ENCODE measurements at places on chromosomes 7 and 10. TPM values are rescaled to one million over a fixed set of nuclear protein-coding genes. Genes with fewer than 3 reads are reported as not detected.

ACBD7 gene
- 1.7 TPM for total RNA-seq

GRCh38 chr7:136392856-136393255, 415.7 kb upstream of the MTPN start:
- no peak overlapping the region for H3K27ac ChIP-seq
- no peak overlapping the region for H3K4me3 ChIP-seq
- H3K36me3 ChIP-seq, result no peaks in the 10 kb centered on the region
- H3K27me3 ChIP-seq, result no peaks in the 10 kb centered on the region

EPO gene
- not detected for total RNA-seq

STAMBPL1 gene
- total RNA-seq, result 27.9 TPM

PCDH15 gene
- total RNA-seq, result not detected

DNA sequence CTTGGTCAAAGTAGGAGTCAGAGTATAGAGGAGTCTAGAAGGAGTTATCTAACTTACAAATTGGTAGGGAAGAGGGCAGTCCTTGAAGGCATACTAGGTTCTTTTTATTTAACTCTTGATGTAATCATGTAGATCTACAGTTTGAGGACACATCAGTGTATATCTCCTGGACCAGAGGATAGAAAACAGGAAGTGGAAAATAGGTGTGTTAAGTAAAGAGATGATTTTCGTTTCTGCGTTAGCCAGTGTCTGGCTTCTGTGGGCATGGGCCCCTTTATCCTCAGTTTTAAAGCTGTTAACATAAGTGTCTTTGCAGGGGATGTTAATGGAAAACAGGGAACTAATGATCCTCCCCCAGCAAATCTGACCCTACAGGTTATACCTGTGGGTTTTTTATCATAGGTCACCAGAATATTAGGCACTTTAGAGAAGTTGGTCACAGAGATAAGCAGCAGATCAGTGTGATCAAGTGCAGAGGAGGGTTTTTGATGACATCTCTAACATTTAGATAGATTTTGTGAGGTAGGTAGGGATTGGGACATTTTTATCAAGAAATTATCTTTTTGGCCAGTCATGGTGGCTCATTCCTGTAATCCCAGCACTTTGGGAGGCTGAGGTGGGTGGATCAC, 58.6 kb upstream of the PRSS1 start:
- DNase-seq, result no peak
- no peaks in the 10 kb centered on the region for H3K27me3 ChIP-seq
- H3K27ac ChIP-seq, result peak overlapping the region; percentile 66

DNA sequence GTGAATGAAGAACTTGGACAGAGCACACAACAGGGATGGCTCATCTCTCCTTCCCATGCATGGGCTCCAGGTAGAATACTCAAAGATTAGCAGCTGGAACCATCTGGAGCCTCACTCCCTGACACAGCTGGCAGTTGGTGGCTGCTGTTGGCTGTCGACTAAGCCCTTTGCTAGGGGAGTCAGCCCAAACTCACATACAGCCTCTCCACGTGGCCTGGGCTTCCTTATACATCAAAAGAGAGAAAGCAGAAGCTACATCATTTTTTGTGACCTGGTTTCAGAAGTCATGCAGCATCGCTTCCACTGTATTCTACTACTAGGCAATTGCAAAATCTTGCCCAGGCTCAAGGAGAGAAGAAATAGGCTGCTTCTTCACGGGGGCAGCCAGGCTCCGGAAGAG, 24.4 kb downstream of the ASNS start:
- peaks cover 23% of the 10 kb centered on the region for H3K36me3 ChIP-seq
- no peak overlapping the region for H3K4me3 ChIP-seq
- no peaks in the 10 kb centered on the region for H3K27me3 ChIP-seq
- no peak overlapping the region for H3K27ac ChIP-seq
- H3K4me1 ChIP-seq, result no peaks in the 10 kb centered on the region

- H3K4me3 ChIP-seq, result no peak overlapping the region
- H3K4me1 ChIP-seq, result no peaks in the 10 kb centered on the region
- no peaks in the 10 kb centered on the region for H3K27me3 ChIP-seq
- no peaks in the 10 kb centered on the region for H3K36me3 ChIP-seq
- DNase-seq, result no peak
Observed at GRCh38 chr7:27484451-27484850, 178.2 kb downstream of the HIBADH start.

FAM237B gene
- not detected for total RNA-seq

DNA sequence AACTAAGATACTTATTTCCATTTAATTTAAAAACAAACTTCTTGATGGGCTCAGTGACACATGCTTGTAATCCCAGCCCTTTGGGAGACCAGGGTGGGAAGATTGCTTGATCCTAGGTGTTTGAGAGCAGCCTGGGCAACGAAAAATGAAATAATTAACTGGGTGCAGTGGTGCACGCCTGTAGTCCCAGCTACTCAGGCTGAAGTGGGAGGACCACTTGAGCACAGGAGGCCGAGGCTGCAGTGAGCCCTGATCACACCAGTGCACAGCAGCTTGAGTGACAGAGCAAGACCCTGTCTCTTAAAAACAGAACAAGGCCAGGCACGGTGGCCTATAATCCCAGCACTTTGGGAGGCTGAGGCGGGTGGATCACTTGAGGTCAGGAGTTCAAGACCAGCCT, 37.4 kb downstream of the AVL9 start:
- H3K4me1 ChIP-seq, result peaks cover 22% of the 10 kb centered on the region
- no peak overlapping the region for H3K27ac ChIP-seq
- H3K4me3 ChIP-seq, result no peak overlapping the region
- H3K27me3 ChIP-seq, result no peaks in the 10 kb centered on the region
- peaks cover 2% of the 10 kb centered on the region for H3K36me3 ChIP-seq

DNA sequence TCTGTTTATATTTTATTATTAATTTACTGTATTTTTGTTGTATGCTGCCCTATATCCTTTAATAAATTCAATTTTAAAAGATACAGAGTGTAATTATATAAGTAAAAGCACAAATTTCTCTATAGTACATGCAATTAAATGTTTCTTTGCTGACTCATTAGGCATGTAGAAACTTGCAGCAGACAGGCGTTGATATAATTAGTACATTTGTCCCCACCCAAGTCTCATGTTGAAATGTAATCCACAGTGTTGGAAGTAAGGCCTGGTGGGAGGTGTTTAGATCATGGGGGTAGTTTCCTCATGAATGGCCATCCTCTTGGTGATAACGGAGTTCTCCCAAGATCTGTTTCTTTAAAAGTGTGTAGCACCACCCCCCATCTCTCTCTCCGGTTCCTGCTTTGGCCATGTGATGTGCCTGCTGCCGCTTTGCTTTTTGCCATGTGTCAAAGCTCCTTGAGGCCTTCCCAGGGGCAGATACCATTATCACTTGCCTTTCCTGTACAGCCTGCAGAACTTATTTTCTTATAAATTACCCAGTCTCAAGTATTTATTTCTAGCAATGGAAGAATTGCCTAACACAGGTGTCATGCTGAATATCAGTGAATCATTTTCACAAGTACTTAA, 63.7 kb downstream of the TSPAN12 start:
- no peak overlapping the region for H3K4me3 ChIP-seq
- no peak overlapping the region for H3K27ac ChIP-seq
- no peak for DNase-seq
- H3K36me3 ChIP-seq, result no peaks in the 10 kb centered on the region
- no peaks in the 10 kb centered on the region for H3K27me3 ChIP-seq

- H3K27ac ChIP-seq, result peak overlapping the region; percentile 88
- no peaks in the 10 kb centered on the region for H3K27me3 ChIP-seq
- peak overlapping the region; percentile 38 for H3K4me3 ChIP-seq
- DNase-seq, result peak; percentile 56
- H3K36me3 ChIP-seq, result peaks cover 49% of the 10 kb centered on the region
Observed at GRCh38 chr10:100508691-100509150, 10.9 kb downstream of the SEC31B start.

PRRT4 gene
- 0.12 TPM for total RNA-seq

DNA sequence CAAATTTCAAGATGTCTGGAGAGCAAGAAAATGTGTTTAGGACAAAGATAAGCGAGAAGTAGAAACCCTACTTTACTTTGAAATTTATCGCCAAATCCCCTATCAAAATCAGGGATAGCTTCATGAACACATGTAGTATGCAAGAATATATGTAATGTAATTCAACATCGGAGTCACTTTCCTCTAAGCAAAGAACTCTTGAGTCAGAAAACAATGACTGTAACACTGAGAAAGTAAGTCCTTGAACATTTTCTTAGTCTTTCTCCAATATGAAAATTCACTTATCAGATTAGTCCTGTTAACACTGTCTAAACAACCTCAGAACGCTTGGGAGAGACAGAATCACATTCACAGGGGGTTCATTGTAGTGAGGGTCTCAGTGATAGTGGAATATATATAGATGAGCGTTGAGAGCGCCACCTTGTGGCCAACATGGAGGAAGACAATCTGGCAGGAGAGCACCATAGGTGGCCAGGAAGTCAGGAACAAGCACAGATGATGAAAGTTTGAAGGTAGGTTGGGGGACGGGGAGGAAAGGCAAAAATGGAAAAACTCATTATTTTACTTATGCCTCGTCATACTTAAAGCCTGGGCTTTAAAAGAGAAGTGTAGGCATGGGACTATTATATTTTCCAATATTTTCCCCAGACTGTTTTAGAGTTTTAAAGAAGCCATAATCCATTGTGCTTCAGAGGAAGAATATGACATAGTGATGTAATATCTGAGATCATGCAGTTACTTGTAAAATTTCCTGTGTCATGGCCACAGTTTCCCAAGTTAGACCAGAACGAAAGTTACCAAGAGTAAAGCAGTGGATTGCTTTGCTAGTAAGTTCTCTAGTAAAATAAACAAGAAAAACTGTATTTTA, 115.5 kb upstream of the GNAI1 start:
- H3K27me3 ChIP-seq, result no peaks in the 10 kb centered on the region
- DNase-seq, result peak; percentile 21
- H3K4me1 ChIP-seq, result no peaks in the 10 kb centered on the region
- H3K27ac ChIP-seq, result no peak overlapping the region
- no peaks in the 10 kb centered on the region for H3K36me3 ChIP-seq
- H3K4me3 ChIP-seq, result no peak overlapping the region

DNA sequence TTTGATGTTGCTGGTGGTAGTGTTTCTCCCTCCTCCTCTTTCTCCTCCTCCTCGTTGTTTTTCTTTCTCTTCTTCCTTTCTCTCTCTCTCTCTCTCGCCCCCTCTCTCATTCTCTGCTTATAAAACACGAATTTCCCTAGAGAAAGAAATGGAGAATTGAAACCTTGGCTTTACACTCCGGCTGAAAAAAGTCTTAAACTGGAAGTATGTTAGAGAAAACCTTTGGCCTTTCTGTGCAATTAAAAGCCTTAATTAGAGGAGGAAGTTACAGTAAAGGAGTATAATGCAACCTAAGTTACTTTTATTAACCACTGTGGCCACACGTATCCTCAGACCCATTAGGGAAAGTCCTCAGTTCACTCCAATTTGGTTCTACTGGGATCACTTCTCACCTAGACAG, 501.7 kb upstream of the SORCS1 start:
- H3K4me3 ChIP-seq, result no peak overlapping the region
- no peak overlapping the region for H3K27ac ChIP-seq
- no peaks in the 10 kb centered on the region for H3K27me3 ChIP-seq
- H3K36me3 ChIP-seq, result no peaks in the 10 kb centered on the region

GRCh38 chr7:36784991-36785940, 61.0 kb upstream of the AOAH start:
- peak; percentile 68 for DNase-seq
- no peaks in the 10 kb centered on the region for H3K27me3 ChIP-seq
- H3K27ac ChIP-seq, result peak overlapping the region; percentile 47

TMEM236 gene
- total RNA-seq, result 0.07 TPM

LIPM gene
- not detected for total RNA-seq

MOGAT3 gene
- not detected for total RNA-seq

GRCh38 chr10:71312811-71313789, 6.0 kb upstream of the SLC29A3 start:
- no peak overlapping the region for H3K27ac ChIP-seq
- H3K4me1 ChIP-seq, result peaks cover 5% of the 10 kb centered on the region
- H3K36me3 ChIP-seq, result no peaks in the 10 kb centered on the region
- no peak overlapping the region for H3K4me3 ChIP-seq
- DNase-seq, result no peak

DNA sequence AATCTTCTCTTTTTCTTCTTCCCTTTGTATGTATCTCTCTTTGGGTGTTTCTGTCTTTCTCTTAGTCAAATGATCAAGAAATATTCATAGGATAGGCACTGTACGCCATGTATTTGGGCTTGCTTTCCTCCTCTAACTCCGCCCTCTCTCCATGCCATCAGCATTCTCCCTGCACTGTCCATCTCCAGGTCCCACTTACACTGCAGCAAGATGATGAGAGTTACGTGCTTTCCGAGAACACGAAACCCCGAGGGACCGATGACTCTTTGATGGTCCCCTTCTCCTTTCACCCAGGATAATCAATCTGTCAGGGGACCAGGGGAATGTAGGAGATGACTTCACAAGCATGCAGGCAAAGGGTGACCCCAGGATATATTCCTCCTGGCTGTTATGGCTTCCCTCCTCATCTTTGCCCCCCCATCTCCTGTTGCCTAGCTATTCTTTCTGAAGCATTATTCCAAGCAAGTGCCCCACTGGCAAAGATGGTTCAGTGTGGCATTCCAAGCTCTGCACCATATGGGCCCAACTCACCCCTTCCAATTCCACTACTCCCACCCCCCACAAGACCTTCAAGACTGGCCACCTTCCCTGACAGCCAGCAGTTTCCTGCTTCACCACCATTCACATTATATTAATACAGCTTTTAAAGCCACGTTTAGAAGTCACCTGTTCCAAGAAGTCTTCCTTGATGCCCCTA, 40.0 kb downstream of the HIF1AN start:
- H3K4me3 ChIP-seq, result no peak overlapping the region
- peaks cover 12% of the 10 kb centered on the region for H3K27me3 ChIP-seq
- H3K4me1 ChIP-seq, result no peaks in the 10 kb centered on the region
- H3K27ac ChIP-seq, result no peak overlapping the region
- H3K36me3 ChIP-seq, result no peaks in the 10 kb centered on the region
- no peak for DNase-seq

MYOZ1 gene
- total RNA-seq, result not detected

DNA sequence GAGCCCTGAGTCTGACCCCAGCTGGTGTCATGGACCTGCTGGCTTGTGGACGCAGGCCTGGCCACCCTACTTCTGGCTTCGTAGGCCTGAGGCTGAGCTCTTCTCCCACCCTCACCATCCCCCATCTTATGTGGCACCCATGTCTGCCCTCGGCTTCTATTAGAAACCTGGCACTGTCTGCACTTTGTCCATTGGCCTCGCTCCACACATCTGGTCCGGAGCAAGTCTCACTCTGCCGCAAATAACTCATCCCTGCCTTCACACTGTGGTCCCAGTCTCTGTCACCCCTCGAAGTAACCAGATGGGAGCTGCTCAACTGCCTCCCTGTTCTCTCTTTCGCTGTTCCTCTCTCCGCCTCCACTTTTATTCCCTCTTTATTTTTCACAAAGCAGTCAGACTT, 78.6 kb downstream of the TRRAP start:
- H3K36me3 ChIP-seq, result peaks cover 67% of the 10 kb centered on the region
- DNase-seq, result no peak
- no peak overlapping the region for H3K4me3 ChIP-seq
- H3K4me1 ChIP-seq, result no peaks in the 10 kb centered on the region

ITPRID1 gene
- not detected for total RNA-seq

GRCh38 chr10:66625709-66626590, 299.9 kb upstream of the LRRTM3 start:
- H3K36me3 ChIP-seq, result no peaks in the 10 kb centered on the region
- no peak overlapping the region for H3K4me3 ChIP-seq
- DNase-seq, result no peak
- no peaks in the 10 kb centered on the region for H3K4me1 ChIP-seq
- H3K27me3 ChIP-seq, result no peaks in the 10 kb centered on the region
- H3K27ac ChIP-seq, result no peak overlapping the region
